ENCODE measurements at places on chromosomes 6 and 20. TPM values are rescaled to one million over a fixed set of nuclear protein-coding genes. Genes with fewer than 3 reads are reported as not detected.

Gene ZNF165
- 0.87 TPM for total RNA-seq

Gene PLN
- 0.08 TPM for total RNA-seq

Gene TGIF2
- 27.7 TPM for total RNA-seq

Gene FLRT3
- 17.4 TPM for total RNA-seq

Gene GABRR2
- 0.24 TPM for total RNA-seq

Gene NKX2-4
- total RNA-seq: 5.5 TPM

Gene CCN5
- total RNA-seq: not detected

Gene TRIM10
- total RNA-seq: not detected

Gene TMEM170B
- 0.57 TPM for total RNA-seq

Gene PRDM1
- 4.7 TPM for total RNA-seq

Gene TRIM40
- total RNA-seq: not detected

Gene LRRC73
- total RNA-seq: 1.9 TPM

Gene LRRN4
- total RNA-seq: not detected

Gene SLC32A1
- not detected for total RNA-seq

Gene MOXD1
- 4.1 TPM for total RNA-seq

All from A375 (cell line).